ENCODE measurements at places on chromosomes 16 and 17. TPM values are rescaled to one million over a fixed set of nuclear protein-coding genes. Genes with fewer than 3 reads are reported as not detected.

The TP53TG3B gene
- not detected for total RNA-seq

The ZG16B gene
- 1.3 TPM for total RNA-seq

The HSD17B2 gene
- not detected for total RNA-seq

The HIGD1B gene
- not detected for total RNA-seq

The COPRS gene
- 441 TPM for total RNA-seq

The FOXO3B gene
- total RNA-seq = 2.2 TPM

The STX1B gene
- 0.26 TPM for total RNA-seq

The PERCC1 gene
- not detected for total RNA-seq

The C16orf46 gene
- 2.0 TPM for total RNA-seq

The SPATA22 gene
- total RNA-seq = not detected
